A549 (cell line): ENCODE measurements at places on chromosomes 11 and 22. TPM values are rescaled to one million over a fixed set of nuclear protein-coding genes. Genes with fewer than 3 reads are reported as not detected.

SDHD gene
- polyA plus RNA-seq = 91.5 to 94.5 TPM (median 94.1 TPM) in 3 replicates

SLC37A2 gene
- polyA plus RNA-seq = 0.07 to 0.14 TPM (median 0.08 TPM) in 3 replicates

KCNJ11 gene
- polyA plus RNA-seq = 0.41 to 0.69 TPM (median 0.53 TPM) in 3 replicates

GRCh38 chr22:26599505-26599904 lies 9.6 kb upstream of the TPST2 start:
- no peak for DNase-seq

DNA sequence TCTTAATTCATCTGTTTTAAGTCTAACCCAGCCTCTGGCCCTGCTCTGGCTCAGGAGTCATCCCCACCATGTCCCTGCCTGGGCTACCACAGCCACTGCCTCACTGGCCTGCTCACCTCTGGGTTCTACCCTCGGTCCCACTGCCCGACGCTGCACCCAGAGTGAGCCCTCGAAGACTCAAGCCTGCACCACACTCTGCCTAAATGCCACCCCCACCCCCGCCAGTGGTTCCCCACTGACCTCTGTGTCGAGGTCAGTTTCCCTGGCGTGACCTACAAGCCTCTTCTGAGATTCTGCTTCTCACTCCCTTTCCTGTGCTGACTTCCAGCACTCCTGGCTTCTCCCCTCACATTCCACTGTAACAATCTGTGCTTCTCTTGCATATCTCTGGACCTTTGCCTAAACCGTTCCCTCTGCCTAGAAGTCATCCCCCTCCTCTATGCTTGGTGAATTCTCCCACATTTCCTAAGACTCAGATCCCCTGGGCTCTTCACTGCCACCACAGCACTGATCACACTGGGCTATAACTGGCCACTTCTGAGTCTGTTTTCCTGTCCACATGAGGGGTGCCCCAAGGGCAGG lies 12.5 kb upstream of the PDE2A start:
- no peak for DNase-seq

- no peak for DNase-seq
Observed at GRCh38 chr11:95076416-95076815, 9.7 kb downstream of the SRSF8 start.

GRCh38 chr11:108571001-108571400 lies 22.6 kb downstream of the EXPH5 start:
- DNase-seq = no peak

DNA sequence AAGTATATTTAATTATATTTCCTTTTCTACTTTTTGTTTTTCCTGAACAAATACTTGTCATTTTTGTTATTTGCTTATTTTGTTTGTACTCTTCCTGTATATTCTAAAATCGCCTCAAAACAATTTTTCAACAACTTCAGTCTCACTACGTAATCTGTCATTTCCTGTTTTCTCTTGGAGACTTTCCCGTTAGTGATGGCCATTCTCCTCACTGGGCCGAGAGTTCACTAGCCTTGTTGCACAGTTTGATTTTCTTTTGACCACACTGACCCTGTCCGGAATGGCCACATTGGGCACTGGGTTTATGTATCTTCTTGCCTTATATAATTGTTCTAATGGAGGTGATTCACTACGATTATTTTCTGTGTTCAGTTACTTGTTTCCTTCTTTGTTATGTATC lies 726.1 kb downstream of the FAM181B start:
- DNase-seq = no peak

DNA sequence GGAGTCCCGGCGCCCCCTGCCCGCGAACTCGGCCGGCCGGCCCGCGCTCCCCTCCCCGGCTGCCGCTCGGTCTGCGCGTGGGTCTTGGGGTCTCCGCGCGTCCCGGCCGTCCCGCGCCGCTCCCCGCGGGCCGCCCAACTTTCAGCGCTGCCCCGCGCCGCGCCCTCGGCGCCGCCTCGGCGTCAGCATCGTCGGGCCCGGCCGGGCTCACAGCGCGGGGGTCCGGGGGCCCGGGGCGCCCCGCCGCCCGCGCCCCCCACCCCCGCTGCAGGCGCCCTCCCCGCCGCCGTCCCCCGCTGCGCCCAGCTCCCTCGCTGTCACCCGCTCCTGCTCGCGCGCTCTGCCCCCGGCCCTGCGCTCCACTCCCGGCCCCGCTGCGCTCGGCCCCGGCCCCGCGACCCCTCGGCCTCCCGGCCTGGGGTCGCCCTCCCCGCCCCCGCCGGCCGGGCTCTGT lies at the start of gene KCNJ4:
Gene KCNJ4 (minus strand): TSS at position 124 of the 454 bp plus-strand sequence. CDS start 27,067 bp downstream, outside the sequence.
- DNase-seq = no peak

DNA sequence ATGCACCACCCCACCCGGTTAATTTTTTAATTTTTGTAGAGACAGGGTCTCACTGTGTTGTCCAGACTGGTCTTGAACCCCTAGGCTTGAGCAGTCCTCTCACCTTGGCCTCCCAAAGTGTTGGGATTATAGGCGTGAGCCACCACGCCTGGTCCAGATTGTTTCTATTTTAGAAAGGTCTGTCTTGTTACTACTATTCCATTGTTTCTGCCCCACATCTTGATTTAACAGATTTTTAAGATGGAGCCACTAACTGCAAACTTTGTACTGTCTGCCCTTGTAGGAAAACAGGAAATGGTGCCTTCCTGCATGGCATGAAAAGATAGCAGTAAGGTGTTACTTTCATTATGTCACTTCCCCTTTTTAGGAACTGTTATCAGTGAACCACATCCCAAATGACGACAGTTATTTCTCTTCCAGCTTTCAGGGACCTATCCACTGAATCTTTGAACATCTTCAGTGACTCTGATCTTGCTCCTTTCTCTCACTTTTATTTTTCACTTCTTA lies 23.2 kb downstream of the TAF1D start:
- no peak for DNase-seq

DNA sequence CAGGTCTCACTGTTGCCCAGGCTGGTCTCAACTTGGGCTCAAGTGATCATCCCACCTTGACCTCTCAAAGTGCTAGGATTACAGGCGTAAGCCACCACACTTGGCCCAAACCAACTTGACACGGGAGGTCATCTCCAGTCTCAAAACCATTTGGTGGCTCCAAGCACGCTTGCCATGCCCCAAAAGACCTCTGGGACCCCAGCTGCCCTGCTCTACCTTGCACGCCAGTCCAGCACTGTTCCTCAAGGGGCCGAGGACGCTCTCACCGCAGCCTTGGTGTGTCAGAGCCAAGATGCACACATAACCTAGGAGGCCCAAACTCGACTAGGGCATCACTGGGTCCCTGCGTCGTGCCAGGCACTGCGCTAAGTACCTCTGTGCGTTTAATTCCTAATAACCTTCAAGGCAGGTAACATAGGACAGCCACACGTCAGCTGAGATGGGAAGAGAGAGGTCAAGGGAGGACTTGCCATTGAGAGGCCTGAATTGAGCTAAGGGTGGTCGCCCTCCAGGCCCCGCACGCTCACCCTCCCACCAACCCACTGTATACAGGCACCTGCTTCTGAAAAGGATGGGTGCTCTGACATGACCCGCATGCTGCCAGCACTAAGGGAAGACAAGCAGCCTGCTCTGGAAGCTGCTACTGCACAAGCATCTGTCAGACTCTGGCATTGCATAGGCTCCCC lies 4.6 kb upstream of the GAS2L1 start:
- DNase-seq = no peak

GRCh38 chr22:43745783-43746356 lies 66.2 kb downstream of the EFCAB6 start:
- no peak for DNase-seq
